C1 segment of cervical spinal cord (tissue), 14 donors: ENCODE measurements at places on chromosomes 2 and 18.

DNA sequence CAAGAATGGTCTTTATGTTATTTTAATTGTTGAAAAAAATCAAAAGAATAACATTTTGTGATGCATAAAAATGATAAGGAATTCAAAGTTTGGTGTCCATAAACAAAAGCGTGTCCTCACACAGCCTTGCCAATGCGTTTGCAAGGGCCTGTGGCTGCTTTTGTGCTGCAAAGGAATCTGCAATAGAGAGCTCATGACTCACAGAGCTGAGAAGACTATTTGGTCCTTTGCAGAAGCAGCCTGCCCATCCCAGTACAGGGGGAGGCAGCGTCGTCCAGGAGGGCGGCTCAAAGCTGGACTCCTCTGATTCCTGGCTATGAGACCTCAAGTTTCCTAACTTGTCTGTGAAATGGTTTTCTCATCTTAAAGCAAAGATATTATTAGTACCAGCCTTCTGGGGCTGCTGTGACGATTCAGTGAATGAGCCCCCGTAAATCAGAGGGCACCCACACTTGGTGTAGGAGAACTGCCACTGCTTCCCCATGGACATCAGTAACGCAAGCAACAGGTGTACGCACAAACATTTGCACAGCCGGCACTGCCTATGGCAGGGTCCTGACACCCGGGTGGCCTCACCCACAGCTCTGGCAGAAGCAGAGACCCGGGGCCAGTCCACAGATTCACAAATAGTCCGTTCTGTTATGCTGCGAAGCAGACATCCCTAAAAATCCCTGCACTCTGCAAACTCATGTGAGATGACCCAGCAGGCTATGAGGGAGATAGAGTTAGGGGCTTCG is 70.6 kb upstream of the ASAP2 start:
- DNase-seq, result no peak

- DNase-seq, result no peak
Measured at GRCh38 chr2:145022666-145023333, 502.9 kb upstream of the ZEB2 start.

GRCh38 chr2:102397209-102397608 is 25.8 kb upstream of the IL18RAP start:
- DNase-seq, result no peak

DNA sequence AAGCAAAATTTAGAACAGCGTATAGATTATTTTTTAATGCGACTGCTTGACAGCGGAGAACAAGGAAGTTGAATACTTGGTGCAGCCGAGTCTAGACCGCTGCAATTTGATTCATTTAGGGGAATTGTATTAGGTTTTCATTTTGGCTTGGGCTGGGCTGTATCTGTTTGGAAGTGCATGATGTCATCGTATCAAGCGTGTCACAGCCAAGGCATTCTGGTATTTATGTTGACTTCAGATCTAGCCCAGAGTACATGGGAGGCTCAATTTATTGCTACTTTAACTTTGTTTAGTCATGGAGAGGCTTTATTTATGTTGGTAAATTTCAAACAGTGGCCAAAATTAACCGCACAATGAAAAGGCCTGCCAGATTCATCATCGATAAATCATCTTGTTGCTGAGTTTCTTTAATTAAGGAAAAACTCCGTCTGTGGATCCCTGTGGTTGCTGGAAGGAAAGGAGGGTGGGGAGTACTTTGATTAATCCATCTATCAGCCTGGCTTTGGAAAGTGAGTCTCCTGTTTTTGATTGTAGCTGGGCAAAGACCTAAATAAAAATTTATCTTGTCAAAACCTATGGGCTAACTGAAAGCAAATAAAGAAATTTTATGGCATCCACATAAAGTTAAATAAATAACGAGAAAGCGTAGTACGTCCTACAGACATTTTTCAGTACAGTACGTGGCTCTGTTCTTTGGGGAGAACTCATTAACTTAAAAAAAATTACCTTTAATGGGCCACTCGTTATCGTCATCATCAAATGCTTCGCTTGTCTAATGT is 230.4 kb upstream of the SPRED2 start:
- DNase-seq, result no peak

DNA sequence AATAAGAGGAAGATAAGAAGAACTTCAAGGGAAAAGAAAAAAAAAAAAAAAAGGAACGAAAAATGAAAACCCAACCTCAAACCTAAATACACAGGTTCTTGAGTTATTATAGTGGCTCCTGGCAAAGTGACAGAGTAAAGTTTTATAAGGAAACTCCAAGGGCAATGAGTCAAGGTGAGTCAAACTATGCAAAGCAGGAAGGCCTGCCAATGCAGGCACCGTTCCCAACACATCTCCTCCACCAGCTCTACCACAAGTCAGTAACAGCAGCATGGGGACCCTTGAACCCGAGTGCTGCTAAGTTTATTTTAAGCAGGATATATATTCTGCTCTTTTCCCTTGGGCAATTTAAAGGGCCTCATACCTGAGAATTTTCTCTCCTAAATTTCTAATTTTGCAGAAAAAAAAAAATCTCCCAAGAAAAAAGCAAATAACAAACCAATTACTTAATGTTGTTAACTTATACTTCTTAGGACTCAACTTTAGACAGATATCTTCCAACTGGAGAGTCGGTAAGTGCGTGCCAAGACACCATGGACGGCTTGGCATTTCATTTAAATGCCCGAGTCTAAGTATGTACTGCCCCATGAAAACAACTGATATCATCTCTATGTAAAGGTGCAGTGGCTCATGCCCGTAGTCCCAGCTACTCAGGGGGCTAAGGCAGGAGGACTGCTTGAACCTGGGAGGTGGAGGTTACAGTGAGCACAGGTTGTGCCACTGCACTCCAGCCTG is 75.7 kb upstream of the TFCP2L1 start:
- DNase-seq, result no peak

DNA sequence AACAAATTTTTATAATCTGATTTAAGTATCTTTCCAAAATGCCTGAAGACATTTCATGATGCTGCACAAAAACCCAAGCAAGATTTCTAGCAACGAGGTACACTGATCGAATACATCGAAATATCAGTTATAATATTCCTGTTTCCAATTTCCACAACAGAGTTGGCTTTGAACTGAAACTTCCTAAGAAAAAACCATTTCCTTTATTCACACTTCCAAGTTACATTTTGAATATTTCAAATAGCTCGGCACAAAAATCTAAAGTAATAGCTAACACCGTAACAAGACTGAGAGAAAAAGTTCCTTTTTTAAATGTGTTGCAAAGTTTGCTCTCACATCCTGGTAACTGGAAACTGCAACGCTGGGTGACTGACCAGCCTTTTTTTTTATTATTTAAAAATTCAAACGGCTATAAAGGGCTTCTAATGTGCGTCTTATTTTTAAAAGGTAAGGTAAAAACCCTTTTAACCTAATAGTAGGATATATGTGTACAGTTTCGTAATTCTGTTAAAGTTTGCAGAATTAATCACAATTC is 1.7 kb downstream of the HNRNPLL start:
- no peak for DNase-seq

DNA sequence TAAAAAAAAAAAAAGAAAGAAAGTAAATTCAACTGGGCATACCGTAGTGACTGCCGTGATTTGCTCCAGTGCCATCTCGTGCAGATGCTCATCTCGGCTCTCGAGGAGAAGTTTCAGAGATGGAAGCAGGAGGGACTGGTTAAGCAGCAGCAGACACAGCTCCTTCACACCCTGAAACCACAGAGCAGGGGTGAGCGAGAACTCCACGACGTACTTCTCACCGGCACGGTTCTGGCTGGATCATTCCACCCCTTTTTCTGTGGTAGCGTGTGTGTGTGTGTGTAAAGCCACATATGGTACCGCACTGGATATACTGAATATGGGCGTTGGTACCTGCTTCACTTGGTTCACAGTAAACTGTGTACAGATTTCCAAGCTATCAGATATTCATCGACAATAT is 382.2 kb downstream of the NBAS start:
- DNase-seq, result no peak

DNA sequence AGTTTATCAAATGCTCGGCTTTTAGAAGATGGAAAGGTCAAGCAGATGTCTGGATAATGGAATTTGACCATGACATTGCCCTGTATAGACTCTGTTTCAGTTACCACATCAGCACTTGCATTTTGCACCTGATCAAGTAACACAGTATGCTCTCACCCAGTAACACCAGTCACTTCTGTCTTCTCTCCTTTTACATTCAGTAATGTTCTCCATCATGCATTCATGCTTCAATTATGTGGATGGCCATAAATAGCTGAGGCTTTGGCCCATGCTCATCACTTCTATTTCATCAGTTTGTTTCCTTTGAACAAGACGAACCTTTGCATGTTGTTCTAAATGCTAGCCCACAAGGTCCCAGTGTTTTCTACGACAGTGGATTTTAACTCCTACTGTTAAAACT is 322.9 kb upstream of the ACVR2A start:
- DNase-seq, result no peak

GRCh38 chr2:102401456-102401855 is 21.5 kb upstream of the IL18RAP start:
- no peak for DNase-seq

DNA sequence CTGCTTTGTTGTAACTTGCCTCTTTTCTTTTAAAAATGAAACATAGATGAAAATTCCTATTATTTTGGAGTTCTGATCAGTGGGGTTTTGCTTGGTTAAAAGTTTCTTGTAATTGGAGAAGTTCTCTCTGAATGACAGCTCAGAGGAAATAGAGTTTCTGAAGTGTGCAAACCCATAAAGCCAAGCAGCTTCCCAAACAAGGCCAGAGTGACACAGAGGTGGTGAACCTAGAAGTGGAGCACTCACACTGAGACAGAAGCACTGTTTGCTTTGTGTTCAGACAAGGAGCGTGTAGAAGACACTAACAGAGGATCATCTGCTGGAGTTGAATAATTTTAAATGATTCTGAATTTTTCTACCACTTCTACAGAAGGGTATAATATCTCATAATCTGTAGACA is 49.2 kb downstream of the FBXO48 start:
- DNase-seq, result no peak

- DNase-seq, result no peak
Measured at GRCh38 chr18:11553098-11553940, 56.1 kb upstream of the SLC35G4 start.

- DNase-seq, result no peak
Measured at GRCh38 chr2:38207168-38207567, 131.2 kb upstream of the CYP1B1 start.

DNA sequence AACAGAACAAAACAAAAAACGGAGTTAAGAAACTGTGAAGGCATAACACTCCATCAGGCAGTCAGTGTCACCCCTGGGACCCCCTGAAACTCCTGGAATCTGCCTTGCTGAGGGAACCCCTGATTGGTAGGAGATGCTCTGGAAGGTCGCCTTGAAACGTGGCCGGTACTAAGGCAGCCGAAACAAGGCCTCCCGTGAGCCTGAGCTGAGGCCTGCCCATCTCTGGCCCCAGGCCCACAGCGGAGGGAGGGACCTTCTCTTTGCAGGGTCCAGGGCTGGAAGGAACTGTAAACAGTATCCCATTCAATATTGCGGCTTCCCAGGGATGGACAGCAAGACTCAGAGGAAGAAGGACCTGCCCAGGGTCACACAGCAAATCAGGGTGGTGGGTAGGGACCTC is 155.7 kb downstream of the INHBB start:
- DNase-seq, result no peak

DNA sequence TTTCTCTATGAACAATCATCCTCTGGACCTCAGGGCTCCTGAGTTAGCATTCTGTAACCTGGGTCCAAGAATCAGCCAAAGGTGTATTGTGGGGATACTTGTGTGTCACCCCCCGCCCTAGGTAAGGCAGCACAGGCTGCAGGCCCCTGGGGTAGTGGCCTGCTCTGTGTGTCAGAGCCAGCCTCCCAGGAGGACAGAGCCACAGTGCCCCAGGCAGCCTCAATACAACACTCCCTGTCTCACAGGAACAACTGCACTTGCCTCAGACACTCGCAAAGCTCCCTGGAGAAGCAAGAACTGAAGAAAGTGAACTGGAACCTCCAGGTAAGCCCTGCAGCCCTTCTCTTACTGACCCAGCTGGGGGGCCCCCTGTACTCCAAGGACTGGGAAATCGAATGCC is 121.3 kb upstream of the PPP1CB start:
- DNase-seq, result no peak

DNA sequence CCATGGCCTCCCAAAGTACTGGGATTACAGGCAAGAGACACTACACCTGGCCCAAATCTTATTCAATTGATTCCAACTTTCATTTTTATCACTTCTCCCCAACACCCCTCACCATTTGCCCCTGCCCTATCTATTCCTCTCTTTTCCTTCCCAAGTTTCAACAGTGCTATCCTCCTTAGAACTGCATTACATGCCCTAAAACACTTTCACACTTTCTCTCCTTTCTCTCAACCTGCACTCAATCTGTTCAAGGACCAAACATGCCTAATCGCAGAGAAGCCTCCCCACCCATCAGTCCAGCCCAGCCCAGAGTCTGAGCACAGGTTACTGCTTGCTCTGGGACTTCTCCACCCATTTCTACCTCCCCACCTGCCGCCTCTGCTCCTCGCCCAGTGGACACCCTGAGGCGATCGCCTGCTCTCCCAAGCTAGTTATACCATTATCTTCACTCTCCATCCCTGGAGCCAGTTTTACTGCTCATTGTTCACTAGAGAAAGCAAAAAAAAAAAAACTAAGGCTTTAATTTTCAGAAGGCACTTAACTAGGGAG is 23.7 kb upstream of the DSG1 start:
- no peak for DNase-seq

DNA sequence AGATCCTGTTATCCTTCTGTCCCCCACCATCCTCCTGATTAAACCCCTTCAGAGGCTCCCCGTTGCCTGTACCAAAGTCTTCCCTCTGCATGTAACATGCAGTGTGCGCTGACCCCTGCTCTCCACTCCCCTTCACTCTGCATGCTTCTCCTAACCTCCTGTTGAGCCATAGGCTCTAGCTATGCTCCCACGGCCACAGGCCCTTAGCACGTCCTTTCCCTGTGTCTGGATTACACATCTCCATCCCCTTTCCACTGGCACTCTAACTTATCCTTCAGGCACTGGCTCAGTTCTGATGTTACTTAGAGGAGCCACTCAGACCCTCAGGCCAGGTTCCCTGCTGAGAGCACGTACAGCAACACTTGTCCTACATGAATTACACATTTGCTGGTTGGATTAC is 29.4 kb upstream of the EDAR start:
- no peak for DNase-seq

GRCh38 chr2:25700221-25700660 is 26.9 kb upstream of the DTNB start:
- DNase-seq, result no peak

GRCh38 chr2:4914551-4914950 is 777.6 kb upstream of the SOX11 start:
- no peak for DNase-seq

DNA sequence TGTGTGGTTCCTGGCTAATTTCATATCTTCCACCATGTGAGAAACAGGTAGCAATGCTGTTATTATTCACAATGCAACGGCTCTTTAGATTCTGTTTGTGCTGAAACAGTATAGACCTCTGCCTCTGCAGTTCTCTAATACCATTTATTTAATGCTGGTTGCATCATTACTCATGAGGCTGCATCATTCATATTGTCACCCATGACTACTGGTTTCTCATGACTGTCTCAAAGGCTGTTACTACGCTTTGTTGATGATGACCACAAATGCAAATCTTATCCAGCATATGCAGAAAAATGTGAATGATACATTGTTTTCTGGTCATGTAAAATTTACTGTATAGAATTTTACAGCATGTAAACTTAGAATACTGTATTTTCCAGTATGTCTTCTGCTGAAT is 22.5 kb downstream of the CAVIN2 start:
- DNase-seq, result no peak

GRCh38 chr2:58535182-58535581 is 294.1 kb upstream of the FANCL start:
- no peak for DNase-seq
